ENCODE measurements at places on chromosomes 1 and 21. TPM values are rescaled to one million over a fixed set of nuclear protein-coding genes. Genes with fewer than 3 reads are reported as not detected.

GRCh38 chr1:245261786-245262185 lies 107.0 kb downstream of the KIF26B start:
- DNase-seq = no peak

GRCh38 chr1:6177681-6178380 lies 2.3 kb downstream of the CHD5 start:
- no peak for DNase-seq

- no peak for DNase-seq
Measured at GRCh38 chr1:12407050-12407961, 177.5 kb downstream of the VPS13D start.

DNA sequence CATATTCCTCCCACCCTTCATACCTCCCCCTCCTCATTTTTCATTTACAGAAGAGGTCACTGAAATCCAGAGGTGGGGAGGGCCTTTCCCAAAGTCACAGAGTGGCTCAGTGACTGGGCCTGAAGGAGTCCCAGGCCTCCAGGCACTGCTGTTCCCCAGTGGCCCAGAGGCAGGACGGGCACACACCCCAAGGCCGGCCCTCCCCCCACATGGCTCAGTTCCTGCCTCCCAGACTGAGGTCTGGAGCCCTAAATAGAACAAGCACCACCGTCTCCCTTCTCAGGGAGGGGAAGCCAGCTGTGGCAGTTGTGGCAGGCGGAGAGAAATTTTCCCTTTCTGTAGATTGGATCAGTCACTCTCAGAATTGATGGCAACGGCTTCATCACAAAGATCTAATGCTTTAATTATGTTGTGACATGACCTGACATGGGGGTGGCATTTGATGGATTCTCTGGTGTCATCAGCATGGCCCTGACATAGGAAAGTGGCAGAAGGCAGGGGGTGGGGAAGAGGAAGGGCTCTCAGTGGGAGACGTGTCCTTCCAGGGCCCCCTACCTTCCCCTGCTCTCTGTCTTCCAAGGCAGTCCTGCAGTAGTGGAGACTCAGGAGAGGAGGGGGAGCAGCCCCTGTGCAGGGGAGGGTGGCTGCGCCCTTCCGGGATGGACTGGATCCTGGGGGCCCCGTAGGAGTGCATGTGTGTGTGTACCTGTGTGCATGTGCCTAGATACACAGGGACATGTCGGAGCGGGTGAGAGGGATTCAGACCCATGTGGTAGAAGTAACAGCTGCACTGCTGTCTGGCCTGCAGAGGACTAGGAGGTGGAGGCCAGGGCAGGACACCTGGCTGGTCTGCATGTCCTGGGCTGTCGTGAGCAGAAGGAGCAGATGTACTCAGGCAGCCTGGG lies 41.2 kb upstream of the FOXO6 start:
- no peak for DNase-seq

DNA sequence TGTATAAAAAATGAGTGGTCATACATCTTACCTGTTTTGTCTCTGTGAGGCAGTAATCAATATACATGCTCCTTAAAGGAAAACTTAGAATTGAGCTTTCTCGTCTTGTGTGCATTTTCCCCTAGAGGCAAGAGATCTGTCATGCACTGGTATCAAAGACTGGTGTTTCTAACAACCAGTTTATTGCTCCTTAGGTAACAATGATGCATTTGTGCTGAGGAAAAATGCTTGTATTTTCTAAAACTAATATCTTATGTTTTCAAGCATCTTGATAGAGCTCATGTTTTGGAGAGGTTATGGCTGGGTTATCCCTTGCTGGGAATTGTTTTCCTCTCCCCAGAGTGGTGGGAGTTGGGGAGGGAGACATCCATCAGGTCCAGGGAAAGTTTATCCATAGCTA lies 23.9 kb upstream of the CCDC190 start:
- DNase-seq = no peak

DNA sequence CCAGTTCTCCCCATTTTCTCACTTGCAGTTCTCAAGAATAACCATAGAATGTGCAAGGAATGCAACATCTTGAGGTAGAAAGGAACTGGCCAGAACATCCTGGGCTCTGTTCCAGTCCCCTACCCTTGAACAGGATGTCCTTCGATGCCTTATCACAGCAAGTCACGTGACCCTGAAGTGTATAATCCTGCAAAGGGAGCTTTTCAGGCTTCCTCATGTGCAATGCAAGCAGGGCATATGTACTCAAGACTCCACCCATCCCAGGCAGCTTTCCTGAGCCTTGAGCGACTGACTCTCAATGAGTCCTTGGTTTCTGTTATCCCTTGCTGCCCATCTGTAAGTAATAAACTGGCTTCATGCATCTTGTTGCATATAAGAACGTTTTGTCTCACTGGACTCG lies 311.0 kb downstream of the MRPL39 start:
- no peak for DNase-seq

DNA sequence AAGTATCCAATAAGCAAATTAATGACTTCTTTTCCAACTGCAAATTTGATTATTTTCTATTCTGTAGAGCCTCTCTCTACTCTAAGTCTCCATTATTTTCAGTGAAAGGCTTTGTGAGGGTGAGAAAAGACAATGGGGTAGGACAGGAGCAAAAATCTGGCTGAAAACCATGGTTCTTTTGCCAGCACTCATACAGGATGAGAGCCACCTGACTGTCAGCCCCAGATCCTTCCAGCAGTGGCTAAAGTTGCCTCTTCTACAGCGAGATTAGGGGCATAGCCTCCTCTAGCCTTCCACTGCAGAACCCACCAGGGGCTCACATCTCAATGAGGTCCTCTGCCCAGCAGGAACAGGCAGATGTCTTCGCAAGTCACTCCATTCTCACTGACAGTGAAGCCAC lies 23.7 kb downstream of the NMNAT2 start:
- DNase-seq = no peak

GRCh38 chr1:178096421-178096820 lies 2.5 kb downstream of the RASAL2 start:
- no peak for DNase-seq

GRCh38 chr1:224879162-224879803 lies 50.2 kb upstream of the DNAH14 start:
- DNase-seq = no peak

GRCh38 chr1:67645495-67646144 lies 39.4 kb upstream of the GADD45A start:
- no peak for DNase-seq

- DNase-seq = no peak
Measured at GRCh38 chr1:240719953-240720700, 108.2 kb upstream of the GREM2 start.

GRCh38 chr1:76938304-76938703 lies 71.0 kb downstream of the ST6GALNAC5 start:
- DNase-seq = no peak

DNA sequence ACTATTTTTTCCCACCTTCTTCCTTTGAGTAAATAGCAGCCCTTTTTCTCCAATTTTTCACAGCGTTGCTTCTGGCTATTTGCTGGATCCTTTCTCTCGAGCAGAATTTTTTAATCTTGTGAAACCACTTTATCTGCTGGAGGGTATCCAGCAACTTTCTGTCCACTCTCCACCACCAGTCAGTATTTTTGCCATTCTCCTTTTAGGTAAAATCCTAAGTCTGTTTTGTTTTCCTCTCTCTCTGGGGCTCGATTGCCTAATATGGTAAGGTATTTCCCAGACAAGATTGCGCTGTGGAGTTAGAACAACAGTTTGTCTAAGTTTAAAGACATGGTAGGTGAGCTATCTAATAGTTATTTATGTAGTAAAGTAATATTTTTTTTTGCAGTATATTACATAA lies 156.9 kb downstream of the PPP1R12B start:
- no peak for DNase-seq

GRCh38 chr1:167171286-167171929 lies 49.3 kb upstream of the POU2F1 start:
- no peak for DNase-seq

GRCh38 chr1:75198761-75199160 lies 64.6 kb downstream of the LHX8 start:
- no peak for DNase-seq

DNA sequence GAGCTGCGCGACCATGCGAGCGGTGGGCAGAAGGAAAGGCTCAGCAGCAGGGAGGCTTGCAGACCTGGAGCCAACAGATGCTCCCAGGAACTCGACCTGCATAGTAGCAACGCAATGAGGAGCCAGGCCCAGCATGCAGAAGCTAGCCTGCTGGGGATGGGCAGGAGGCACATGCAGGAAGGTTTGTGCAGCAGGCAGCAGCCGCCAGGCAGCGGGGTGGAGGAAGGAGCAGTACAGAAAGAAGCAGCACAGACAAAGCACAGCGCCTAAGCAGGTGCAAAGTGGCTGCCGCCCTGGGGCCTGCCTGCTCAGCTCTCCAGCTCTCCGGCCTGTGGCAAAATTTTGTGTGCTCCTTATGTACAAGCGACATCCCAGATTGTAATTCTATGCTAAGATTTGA lies 213.5 kb upstream of the MAP1LC3C start:
- DNase-seq = no peak

GRCh38 chr1:205458777-205459566 lies 3.1 kb upstream of the BLACAT1 start:
- no peak for DNase-seq

GRCh38 chr1:75999034-75999433 lies 66.8 kb upstream of the ASB17 start:
- no peak for DNase-seq

- DNase-seq = no peak
Measured at GRCh38 chr1:94384485-94385265, 33.5 kb upstream of the ABCD3 start.

- DNase-seq = no peak
Measured at GRCh38 chr1:160806784-160807183, 10.8 kb downstream of the LY9 start.

GRCh38 chr1:107926436-107927080 lies 38.4 kb downstream of the VAV3 start:
- DNase-seq = no peak

DNA sequence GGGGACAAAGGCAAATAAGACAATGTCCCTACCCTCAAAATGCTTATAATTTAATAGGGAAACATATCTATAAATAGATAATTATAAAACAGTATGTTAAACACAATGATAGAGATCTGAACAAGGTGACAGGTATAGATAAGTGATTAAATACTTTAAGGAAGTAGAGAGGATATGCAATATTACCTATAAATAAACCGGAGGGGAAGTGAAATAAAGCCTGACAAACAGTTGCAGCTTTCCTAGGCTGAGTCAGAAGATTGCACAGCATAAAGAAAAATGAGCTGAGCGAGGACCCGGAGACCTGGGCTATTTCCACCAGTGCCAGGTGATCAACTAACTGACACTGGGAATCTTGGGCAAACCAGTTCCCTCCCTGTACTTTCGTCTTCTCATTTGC lies 11.5 kb upstream of the PSRC1 start:
- DNase-seq = no peak

DNA sequence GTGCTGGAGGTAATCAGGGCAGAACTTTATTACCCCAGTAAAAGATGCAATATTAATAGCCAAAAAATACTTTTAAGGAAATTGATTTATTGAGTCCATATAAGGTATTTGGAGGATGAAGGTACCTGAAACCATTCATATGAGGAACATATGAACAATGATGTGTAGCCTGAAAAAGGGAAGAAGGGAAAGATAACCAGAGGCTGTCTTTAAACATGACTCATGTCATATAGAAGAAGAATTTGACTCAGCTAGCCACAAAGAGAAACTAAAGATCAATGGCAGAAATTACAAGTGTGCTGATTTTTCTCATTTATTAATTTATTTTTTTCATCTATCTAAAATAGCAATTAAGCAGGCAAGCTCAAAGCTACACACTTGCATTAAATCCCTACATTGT lies 136.2 kb upstream of the DUSP10 start:
- DNase-seq = no peak

GRCh38 chr1:1899266-1899966 lies 8.5 kb upstream of the GNB1 start:
- DNase-seq = no peak

- no peak for DNase-seq
Measured at GRCh38 chr1:247402120-247402675, 13.8 kb upstream of the NLRP3 start.

- DNase-seq = no peak
Measured at GRCh38 chr1:227321035-227321434, 2.7 kb upstream of the CDC42BPA start.

- DNase-seq = no peak
Measured at GRCh38 chr1:172460887-172461315, 17.0 kb upstream of the PIGC start.

DNA sequence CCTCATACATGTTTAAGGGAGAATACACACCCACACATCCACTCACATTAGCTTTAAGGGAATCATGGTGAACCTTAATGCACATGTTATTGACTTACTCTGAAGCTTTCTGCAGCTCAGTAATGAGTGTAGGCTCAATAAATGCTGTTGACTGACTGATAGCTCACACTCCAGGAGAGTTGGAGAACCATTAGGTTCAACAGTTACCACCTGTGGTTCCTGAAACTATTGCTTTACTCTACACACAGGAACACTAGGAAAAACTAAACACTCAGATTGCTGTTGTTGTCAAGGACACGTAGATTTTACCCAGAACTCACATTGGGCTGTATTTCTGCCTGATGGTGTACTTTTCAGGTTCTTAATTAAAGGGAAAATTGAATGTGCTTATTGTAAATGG lies 37.3 kb downstream of the ZC3H11B start:
- DNase-seq = no peak

TGFBR3 gene
- 106 TPM for total RNA-seq

TRAF5 gene
- 3.9 TPM for total RNA-seq

GNAT2 gene
- total RNA-seq = not detected

KRTAP11-1 gene
- total RNA-seq = 2.5 TPM

RIT1 gene
- 24.6 TPM for total RNA-seq

LCE3D gene
- 20.1 TPM for total RNA-seq

TRAPPC3 gene
- 111 TPM for total RNA-seq

AUNIP gene
- total RNA-seq = not detected

GBP2 gene
- total RNA-seq = 63.0 TPM

ZSCAN20 gene
- total RNA-seq = 3.6 TPM

DIO1 gene
- total RNA-seq = not detected

MCOLN3 gene
- 5.0 TPM for total RNA-seq

SLAMF1 gene
- 4.4 TPM for total RNA-seq

HMCN1 gene
- 8.1 TPM for total RNA-seq

FLVCR1 gene
- 2.8 TPM for total RNA-seq

IFNLR1 gene
- 14.7 TPM for total RNA-seq

DCST1 gene
- 0.38 TPM for total RNA-seq

Data from lower leg skin (tissue), 4 donors.